ENCODE measurements at places on chromosomes 16 and 17.

DNA sequence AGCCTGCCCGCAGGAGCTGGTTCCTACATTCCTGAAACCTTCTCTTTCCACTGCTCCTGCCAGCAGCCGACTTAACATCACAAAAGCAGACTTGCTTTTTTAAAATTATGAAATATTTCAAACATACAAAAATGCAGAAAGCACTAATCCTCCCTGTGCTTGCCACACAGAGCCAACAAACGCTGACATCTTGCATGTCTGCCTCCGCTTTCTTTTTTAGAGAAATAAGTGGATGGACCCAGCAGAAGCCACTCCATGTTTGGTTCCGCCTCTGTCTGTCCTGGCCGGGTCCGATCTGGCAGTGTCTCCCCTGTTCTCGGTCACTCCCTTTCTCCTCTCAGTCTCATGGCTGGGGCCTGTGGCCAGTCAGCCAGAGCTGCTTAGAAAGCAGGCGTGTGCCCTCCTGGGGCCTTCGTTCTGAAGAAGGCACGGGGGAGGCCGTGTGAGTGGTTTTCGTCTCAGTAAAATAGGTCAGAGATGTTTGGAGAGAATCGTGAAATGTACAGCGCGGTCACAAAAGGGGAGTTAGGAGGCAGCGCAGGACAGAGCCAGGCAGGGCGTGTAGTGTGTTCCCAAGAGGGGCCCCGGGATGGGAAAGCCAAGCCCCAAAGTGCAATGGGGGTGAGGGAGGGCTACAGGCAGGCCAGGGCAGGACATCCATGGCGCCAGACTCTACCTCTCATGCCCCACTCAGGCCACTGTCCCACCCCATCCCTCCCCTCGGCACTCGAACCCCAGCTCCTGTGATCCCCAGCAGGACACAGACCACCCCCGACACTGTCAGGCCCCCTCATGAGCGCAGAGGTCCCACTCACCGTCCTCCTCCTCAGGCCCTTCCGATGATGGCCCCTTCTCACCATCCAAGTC is 23.2 kb downstream of the MXRA7 start:
- no peaks in the 10 kb centered on the region for H3K36me3 ChIP-seq
- peaks cover 7% of the 10 kb centered on the region for H3K27me3 ChIP-seq
- no peak overlapping the region for H3K4me3 ChIP-seq
- no peak for DNase-seq
- peaks cover 4% of the 10 kb centered on the region for H3K4me1 ChIP-seq

DNA sequence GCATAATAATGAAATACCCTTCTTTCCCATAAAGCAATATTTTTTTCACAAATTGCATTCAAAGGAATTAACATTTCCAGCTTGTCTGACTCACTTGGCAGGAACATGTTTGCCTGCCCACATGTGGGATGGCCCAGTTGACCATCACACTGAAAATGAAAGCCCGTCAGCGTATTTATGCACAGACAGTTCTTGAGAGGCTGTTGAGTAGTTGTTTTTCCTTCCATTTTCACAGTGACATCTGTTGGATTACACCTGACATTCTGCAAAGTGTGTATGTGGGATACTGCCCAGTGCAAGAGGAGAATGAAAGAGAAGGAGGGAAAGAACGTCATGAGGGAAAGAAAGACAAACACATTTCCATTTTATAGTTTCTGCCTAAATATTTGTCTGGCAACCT is 29.7 kb downstream of the HS3ST4 start:
- no peaks in the 10 kb centered on the region for H3K4me1 ChIP-seq
- H3K36me3 ChIP-seq = no peaks in the 10 kb centered on the region
- H3K27me3 ChIP-seq = no peaks in the 10 kb centered on the region
- DNase-seq = no peak
- H3K4me3 ChIP-seq = no peak overlapping the region

GRCh38 chr17:5416901-5417300 is 2.6 kb downstream of the NUP88 start:
- H3K4me3 ChIP-seq = peak overlapping the region; percentile 100
- H3K27ac ChIP-seq = peak overlapping the region; percentile 97
- no peak for DNase-seq
- peaks cover 40% of the 10 kb centered on the region for H3K4me1 ChIP-seq

GRCh38 chr16:19225651-19226050 is 57.6 kb downstream of the SYT17 start:
- peaks cover 4% of the 10 kb centered on the region for H3K4me1 ChIP-seq
- H3K27ac ChIP-seq = no peak overlapping the region
- H3K4me3 ChIP-seq = no peak overlapping the region
- DNase-seq = no peak
- peaks cover 28% of the 10 kb centered on the region for H3K36me3 ChIP-seq

DNA sequence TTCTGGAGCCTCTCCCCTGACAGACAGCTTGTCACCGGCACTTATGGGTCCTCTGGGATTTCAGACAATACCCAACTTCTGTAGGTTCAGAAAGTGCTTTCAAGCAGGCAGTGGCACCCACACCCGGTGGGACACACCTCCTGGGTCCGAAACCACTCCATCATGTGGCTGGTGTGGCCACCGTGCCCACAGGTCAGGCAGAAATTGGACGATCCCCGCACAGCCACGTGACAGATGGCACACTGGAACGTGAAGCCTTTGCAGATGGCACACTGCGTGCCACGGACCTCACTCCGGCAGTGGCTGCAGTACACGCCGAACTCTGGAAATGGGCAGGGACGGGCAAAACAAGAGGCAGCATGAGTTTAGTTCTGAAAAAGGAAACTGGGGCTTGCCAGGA is 99.5 kb upstream of the FA2H start:
- H3K27ac ChIP-seq = no peak overlapping the region
- no peaks in the 10 kb centered on the region for H3K27me3 ChIP-seq
- no peak for DNase-seq
- no peaks in the 10 kb centered on the region for H3K4me1 ChIP-seq
- peaks cover 23% of the 10 kb centered on the region for H3K36me3 ChIP-seq
- no peak overlapping the region for H3K4me3 ChIP-seq

GRCh38 chr17:34420254-34420766 is 57.3 kb upstream of the CCL1 start:
- H3K27ac ChIP-seq = no peak overlapping the region
- peak; percentile 48 for DNase-seq
- H3K4me1 ChIP-seq = peaks cover 5% of the 10 kb centered on the region
